ENCODE measurements at places on chromosomes 5 and 9.

GRCh38 chr5:57906671-57907070, 424.1 kb upstream of the ACTBL2 start:
- DNase-seq = no peak

DNA sequence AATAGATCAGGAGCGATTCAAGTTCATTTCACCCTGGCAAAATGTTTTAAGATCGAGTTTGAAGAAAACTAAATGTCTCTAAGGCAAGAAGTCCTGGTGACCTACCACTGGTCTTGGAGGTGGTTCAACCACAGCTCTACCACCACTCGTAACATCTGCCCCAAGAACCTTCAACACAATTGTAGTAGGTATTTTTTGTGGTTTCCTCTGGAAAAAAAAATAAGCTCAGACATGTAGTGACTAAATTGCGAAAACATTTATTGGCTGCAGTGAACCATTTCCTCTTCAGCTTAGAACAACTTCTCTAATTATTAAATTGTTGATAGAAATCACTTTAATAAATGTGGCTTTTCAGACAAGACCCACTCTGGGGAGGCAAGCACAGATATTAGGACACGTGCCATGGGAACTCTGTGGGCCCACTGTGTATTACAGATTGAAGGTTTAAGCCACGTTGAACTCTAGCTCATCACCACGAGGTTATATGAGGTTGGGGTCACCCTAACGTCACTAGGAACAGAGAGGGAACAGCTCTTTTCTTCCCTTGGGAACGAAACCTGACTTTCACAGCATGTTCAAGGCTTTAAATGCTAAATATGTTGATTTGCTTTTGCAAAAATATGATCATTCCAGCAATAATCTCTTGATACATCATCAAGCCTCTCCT, 142.9 kb downstream of the HSD17B3 start:
- DNase-seq = no peak

GRCh38 chr9:70407081-70407503, 7.4 kb downstream of the KLF9 start:
- no peak for DNase-seq

DNA sequence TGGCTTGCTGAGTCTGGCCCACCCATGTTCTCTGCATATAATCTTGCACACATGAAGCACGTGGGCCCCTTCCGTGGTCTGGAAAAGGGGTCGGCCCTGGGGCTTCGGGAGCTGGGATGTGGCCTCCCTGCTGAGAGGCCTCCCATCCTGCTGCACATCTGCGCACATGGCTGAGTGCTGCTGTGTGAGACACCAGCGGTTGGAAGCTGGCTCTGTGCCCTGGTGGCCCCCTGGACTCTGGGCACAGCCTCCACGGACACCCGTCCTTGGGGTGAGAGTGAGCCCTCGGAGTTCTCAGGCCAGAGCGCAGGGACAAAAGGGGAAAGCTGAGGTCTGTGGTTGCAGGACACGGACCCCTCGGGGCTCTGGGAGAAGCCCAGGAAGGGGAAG, 115.8 kb downstream of the RXRA start:
- no peak for DNase-seq

- no peak for DNase-seq
Measured at GRCh38 chr9:116152390-116152789, 1.2 kb upstream of the PAPPA start.

DNA sequence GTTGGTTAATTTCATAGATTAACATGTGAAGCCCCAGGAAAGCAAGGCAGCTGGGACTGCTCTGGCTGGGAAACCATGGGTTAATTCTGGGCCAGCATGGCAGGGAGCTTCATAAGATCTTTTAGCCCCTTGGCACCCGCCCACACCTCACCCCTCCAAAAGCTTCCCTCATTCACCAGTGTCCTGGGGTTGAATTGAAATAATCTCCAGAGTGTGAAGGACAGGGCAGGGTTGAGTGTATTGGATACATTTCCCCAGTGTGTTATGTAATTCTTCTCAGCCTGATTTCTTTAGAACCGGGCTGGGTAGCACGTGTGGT, 19.4 kb downstream of the WNT8A start:
- DNase-seq = no peak

GRCh38 chr5:6780802-6781391, 67.7 kb downstream of the TENT4A start:
- no peak for DNase-seq

GRCh38 chr5:157948738-157949410, 89.9 kb upstream of the CLINT1 start:
- peak; percentile 33 for DNase-seq

DNA sequence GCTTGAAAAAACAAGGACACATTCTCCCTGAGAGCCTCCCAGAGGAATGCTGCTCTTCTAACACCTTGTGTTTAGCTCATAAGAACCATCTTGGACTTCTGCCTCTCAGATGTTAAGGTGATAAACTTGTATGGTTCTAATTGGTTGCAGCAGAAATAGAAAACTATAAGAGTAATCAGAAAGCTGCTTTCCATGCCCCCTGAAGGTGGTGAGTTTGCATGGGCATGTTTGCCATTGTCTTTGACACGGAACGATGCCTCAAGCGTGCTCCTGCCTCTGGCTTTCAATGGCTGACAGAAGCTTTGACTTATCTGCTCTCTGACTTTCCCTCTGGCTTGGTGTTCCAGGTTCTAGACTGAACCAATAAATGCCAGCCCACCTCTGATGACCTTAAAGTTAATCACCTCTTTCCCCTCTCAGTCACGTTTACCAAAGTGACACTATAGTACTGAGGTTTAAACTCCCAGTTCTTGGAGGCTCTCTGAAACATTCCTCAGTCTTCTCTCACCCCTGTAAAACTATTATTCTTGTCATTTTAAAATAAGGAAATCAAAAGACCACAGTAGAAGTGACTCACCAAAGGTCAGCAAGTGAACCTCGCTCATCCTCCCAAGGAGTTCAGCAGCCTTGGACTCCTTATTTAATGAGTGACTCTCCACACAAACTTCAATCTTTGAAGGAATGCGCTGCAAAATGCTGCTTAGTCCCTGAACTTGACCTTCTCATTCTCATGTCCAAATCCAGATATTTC, 103.6 kb downstream of the PIK3R1 start:
- no peak for DNase-seq

DNA sequence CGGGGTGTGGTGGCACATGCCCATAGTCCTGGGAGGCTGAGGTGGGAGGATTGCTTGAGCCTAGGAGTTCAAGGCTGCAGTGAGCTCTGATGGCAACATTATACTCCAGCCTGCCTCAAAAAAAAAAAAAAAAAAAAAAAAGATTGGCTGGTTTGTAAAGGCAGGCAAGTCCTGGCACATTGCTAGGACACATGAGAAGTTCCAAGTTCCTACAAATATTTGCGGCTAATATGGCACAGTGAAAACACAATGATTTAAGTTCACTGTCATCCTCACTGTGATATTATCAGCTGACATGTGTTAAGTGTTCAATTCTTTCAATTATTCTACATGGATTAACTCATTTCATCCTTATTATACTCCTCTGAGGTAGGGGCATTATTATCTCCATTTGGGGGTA, 20.1 kb downstream of the TMEM268 start:
- no peak for DNase-seq

- DNase-seq = no peak
Measured at GRCh38 chr5:68240202-68240601, 24.6 kb downstream of the PIK3R1 start.

DNA sequence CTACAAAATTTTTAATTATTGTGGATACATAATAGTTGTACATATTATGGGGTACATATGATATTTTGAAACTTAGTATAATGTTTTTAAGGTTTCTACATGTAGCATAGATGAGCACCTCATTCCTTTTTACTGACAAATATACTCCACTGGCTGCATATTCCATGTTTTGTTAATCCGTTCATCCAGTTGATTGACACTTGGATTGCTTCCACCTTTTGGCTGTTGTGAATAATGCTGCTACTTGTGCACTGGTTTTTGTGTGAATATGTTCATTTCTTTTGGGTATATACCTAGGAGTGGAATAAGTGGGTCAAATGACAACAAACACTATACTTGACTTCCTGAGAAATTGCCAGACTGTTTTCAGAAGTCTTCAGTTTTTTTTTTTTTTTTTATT, 2.8 kb upstream of the ENTREP1 start:
- DNase-seq = no peak

- no peak for DNase-seq
Measured at GRCh38 chr5:179612577-179613459, 10.7 kb downstream of the HNRNPH1 start.

DNA sequence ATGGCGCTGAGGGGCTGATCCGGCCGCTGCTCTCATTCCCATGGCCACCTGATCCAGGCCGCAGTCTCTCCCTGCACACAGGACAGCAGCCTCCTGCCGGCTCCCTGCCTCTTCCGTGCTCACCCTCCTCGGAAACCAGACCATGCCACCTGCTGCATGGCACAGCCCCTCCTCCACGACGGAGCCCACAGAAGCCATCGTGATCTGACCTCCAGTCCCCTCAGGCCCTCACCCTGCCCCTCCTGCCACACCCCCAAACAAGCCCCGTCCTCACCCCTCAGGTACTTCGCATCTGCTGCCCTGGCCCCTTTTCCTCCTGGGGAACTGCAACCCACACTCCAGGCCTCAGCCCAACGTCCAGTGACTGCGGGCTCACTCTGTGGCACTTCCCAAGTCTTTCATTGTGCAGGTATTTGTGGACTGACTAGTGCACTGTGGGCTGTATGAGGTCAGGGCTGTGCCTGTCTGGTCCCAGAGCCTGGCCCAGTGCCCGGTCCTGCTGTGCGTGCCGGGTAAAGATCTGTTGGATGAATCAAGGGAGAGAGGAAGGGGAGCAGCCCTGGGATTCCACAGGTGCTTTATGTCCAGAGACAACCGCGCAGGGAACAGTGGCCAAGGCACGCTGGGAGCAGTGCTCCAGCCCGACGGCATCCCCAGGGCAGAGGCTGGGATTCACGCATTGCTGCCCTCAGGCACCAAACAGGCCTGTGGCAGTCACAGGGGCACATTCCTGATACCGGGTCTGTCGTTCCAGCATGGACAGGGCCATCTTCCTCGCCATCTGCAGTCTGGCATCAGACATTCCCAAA, 86.1 kb downstream of the ADAMTS2 start:
- no peak for DNase-seq
